ENCODE measurements at places on chromosomes 4 and X.

DNA sequence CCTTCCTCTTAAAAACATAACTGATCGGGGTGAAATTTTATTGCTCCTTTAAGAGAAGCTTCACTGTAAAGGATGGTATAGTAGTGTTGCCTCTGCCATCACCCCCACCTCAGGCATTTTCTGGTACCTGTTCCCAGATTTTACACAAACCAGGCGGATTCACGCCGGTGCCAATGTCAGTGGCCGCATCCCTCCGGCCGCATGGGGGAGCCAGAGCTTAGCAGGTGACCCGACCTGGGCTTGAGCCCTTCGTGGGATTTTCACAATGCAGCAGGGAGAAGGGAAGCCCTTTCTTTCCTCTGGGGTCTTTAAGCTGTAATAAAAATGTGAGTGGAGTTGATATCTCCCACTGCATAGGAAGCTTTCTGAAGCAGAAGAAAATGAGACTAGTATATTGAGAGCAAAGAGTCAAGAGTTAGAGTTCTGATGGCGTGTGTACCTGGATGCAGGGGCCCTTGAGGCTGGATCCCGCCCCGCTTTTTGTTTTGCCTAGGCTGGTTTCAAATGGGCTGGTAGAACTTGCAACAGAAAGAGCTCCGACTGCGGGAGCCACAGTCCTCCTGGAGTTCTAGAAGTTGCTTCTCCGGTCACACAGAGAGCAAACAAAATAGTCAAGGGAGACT, 59.4 kb downstream of the POLR2B start:
- peak; percentile 52 for DNase-seq

- no peak for DNase-seq
Observed at GRCh38 chr4:25284466-25284865, 28.1 kb upstream of the ZCCHC4 start.

- peak; percentile 8 for DNase-seq
Observed at GRCh38 chr4:110268352-110268751, 69.9 kb upstream of the ELOVL6 start.

- no peak for DNase-seq
Observed at GRCh38 chr4:75714704-75715103, 9.7 kb upstream of the USO1 start.

- DNase-seq: peak; percentile 28
Observed at GRCh38 chr4:112213856-112214255, 17.7 kb upstream of the AP1AR start.

- DNase-seq: peak; percentile 0
Observed at GRCh38 chrX:102546828-102547493, 30.4 kb upstream of the TMSB15A start.

DNA sequence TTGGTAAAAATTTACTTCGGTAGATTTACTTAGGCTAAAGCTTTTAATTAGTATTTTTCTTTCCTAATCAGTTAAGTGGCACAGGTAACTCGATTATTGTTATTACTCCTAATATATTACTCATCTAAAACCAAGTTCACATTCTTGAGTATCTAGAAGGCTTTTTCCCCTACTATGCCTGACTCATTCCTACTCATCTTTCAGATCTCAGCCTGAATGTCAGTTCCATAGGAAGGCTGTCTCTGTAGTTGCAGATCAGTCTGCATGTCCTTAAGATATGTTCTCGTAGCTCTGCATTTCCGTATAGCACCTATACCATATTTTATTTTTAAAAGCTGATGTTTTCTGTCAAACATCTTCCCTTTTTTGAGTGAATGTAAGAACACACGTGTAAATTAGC, 5.9 kb upstream of the FAM184B start:
- peak; percentile 37 for DNase-seq

DNA sequence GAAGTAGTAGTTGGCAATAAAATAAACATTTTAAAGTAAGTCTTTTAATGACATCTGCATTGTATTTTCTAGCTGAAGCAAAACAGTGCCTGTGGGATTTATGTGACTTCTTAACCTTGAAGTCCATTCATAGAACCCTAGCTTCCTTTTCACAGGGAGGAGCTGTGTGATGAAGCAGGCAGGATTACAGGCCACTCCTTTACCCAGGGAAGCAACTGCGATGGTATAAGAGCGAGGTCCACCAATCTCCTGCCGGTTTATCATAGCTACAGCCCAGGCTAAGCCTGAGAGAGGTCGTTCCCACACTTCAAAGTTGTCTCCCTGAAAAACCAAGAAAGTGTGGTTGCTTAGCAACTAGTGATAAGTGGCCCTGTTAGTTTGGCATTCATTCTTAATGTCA, 7.0 kb downstream of the RPL36A start:
- no peak for DNase-seq

- peak; percentile 96 for DNase-seq
Observed at GRCh38 chr4:54959651-54960116, 165.7 kb downstream of the KDR start.

DNA sequence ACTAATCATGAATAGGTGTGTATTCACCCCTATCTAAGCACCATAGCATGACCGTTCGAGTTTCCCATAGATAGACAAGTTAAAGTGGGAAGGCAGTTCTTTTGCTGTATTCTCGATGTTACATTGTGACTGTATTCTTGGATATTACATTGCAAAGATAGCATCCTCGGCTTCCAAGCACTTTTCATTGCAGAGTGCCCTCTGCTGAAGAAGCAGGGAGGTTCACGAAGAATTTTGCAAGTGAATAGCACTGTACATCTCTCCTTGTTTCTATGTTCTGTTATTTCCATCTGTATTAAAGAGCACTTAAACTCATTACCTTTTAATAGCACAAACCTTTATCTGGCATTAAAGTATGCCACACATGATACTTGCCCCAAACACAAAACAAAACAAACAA, 426.7 kb upstream of the ARX start:
- no peak for DNase-seq

DNA sequence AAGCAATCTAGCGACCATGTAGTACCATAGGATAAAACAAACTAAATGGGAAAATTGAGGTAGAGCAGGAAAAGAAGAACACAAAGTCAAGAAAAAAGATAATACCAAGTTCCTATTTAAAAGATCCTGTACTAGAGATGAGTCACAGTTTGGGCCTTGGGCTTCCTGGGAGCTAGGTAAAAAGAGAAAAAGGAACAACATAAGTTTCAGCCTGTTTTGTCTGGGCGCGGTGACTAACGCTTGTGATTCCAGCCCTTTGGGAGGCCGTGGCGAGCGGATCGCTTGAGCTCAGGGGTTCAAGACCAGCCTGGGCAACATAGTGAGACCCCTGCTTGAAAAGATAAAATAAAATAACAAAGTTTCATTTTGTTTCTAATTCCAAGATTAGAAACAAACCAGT, 14.0 kb upstream of the TMEM156 start:
- DNase-seq: no peak

- DNase-seq: no peak
Observed at GRCh38 chrX:44494357-44494756, 48.3 kb downstream of the FUNDC1 start.

GRCh38 chr4:113445286-113445685, 316.3 kb downstream of the CAMK2D start:
- DNase-seq: peak; percentile 94

GRCh38 chr4:24211856-24212255, 322.0 kb upstream of the PPARGC1A start:
- DNase-seq: peak; percentile 63

- peak; percentile 65 for DNase-seq
Observed at GRCh38 chr4:137129441-137129840, 402.9 kb downstream of the PCDH18 start.

- DNase-seq: no peak
Observed at GRCh38 chrX:154797006-154797405, 8.3 kb downstream of the MPP1 start.

GRCh38 chr4:108168160-108168670, 517 bp downstream of the LEF1 start:
- peak; percentile 18 for DNase-seq

DNA sequence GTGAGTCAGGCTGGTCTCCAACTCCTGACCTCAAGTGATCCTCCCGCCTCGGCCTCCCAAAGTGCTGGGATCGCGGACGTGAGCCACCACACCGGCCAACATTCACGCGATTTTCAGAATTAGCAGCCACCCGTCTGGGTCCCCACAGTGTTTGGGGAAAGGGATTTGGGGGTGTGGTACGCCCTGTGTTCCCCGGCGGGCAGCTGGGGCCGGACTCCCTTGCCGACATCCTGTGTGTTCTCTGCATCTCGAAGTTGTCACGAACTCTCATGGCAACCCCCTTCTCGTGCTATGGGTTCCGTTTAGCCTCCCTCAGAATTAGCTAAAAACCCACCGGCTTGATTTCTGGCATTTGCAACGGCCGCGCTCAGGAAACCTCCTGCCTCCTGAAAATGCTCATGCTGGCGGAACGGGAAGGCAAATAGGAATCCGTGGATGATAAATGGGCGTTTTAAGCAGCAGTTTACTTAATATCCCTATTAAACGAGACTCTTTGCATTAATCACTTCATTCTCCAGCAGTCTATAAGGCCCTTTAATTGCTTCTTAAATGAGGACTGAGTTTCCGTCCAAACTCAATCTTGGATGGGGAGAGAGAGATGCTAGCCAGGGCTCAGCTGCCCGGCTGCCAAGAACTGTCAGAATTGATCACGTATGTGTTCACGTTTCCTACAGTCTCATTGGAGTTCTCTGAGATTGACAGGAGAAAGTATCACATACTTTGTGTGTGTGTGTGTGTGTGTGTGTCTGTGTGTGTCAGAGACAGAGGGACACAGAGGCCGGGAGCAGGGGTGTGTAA, 78.9 kb upstream of the PPP2R3B start:
- DNase-seq: no peak

DNA sequence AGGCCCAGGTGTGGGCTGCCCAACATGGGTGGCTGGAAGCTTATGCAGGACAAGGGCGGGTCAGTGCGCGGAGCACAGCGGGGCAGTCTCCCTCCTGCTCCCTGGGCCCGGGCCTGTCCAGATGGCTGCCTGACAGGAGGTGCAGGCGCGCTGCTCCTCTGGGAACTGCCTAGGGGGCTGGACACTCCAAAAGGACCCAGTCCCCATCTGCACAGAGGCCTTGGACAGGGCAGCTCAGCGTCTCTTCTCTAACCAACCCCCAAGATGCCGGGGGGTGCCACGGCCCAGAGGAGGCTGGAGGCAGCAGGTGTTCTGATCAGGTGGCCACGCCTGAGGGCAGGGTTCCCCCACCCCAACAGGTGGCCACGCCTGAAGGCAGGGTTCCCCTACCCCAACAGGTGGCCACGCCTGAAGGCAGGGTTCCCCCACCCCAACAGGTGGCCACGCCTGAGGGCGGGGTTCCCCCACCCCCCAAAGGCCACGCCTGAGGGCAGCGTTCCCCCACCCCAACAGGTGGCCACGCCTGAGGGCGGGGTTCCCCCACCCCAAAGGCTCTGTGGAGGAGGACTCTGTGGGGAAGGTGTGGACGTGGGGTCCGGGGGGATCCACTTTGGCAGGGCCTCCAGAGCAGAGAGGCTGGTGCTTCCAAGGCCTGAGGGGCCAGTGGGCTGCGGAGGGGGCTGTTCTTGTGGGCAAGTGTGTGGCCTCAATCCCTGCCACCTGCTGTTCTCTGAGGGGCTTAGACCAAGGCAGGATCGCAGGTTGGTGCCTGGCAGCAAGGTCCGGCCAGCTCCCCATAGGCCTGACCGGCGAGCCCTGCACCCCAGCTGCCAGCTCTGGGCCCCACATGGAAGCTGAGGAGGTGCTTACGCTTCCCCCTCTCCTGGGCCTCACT, 36.1 kb downstream of the CPLX1 start:
- no peak for DNase-seq

DNA sequence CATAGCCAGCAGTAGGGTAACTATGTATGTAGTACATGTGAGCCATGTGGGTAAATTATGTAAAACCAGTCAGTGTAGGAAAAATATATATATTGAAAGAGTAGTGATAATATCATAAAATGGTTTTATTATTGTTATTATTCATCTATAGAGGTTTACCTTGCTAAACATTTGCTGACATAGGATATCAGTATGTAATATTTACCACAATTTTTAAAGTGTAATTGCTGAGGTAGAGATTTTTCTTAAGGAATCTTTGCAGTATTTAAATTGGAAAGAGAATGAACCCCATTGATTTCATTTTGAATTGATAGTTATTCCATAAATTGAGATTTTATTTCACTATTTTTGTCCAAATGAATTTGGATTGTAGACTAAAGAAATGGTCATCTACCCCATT, 27.1 kb downstream of the SLAIN2 start:
- no peak for DNase-seq

DNA sequence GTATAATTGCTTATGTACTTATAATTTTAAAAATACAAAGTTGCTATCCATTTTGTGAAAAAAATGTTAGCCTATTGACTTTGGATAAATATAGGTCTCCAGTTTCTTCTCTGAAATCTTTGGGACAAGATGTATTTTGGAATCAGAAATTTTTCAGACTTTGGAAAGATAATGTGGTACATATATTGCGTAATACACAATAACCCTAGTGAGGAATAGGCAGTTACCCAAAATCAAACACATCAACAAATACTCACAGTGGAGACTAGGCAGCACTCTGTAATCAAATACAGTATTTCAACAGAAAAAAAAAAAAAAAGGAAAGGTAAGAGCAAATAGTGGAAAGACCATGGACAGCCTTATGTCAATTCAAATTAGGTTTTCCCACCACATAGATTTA, 796.8 kb downstream of the ADGRL3 start:
- no peak for DNase-seq

- DNase-seq: peak; percentile 82
Observed at GRCh38 chr4:156888762-156889161, 82.8 kb downstream of the PDGFC start.

GRCh38 chrX:3803305-3803704, 89.9 kb upstream of the PRKX start:
- DNase-seq: no peak

DNA sequence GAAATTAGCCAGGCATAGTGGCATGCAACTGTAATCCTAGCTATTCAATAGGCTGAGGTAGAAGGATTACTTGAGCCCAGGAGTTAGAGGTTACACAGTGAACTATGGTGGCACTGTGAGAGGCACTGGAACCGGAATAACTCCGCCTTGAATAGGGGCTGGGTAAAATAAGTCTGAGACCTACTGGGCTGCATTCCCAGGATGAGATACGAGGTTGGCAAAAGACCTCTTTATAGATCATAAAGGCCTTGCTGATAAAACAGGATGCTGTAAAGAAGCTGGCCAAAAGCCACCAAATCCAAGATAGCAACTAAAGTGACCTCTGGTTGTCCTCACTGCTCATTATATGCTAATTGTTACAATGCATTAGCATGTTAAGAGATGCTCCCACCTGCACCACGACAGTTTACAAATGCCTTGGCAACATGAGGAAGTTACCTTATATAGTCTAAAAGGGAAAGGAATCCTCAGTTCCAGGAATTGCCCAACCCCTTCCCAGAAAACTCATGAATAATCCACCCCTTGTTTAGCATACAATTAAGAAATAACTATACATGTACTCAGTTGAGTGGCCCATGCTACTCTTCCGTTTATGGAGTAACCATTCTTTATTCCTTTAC, 88.6 kb downstream of the CENPC start:
- no peak for DNase-seq

Measured in fibroblast of skin of abdomen (primary cell).